ENCODE measurements at places on chromosomes 11 and 22.

GRCh38 chr11:34273099-34273498 is 84.7 kb downstream of the ABTB2 start:
- DNase-seq = no peak

DNA sequence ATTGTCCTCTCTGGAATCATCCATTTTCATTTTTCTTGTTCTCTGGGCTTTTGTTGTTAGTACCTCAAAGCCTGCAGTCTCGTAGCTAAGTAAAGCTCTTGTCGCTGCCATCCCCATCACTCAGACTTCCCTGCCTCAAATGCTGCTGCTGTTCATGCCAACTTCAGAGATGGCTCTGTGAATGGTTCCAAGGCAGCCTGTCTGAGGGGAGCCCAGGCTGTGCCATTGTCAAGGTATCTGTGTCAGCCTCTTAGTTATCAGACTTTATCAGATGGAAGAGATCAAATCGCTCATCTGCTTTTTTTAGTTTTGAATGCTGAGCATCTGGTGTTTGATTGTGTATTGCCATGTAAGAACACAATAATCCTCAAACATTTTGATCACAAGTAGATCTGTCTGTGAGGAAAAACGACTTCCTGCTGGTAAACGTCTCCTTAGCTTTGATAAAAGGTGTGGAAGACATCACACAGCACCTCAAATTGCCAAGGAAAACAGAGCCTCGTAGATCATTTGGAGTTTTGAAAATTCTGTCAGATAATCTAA is 304.2 kb upstream of the ZC3H12C start:
- no peak for DNase-seq

DNA sequence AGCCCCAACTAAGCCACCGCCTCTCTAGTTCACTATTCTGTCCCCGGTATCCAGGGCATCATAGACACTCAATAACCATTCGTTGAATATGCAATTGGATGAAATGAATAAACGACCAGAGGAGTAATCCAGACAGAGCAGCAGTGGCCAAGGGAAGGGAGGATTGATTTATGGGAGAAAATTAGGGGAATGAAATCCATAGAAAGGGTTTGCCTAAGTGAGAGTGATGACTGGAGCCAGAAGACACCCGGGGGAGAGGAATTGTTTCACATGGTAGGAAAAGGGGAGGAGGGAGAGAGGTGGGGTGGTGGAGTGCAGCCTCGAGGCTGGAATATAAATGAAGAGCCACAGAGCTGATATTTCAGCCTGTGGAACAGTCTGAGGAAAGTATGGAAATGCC is 168.2 kb downstream of the COMMD9 start:
- no peak for DNase-seq

- no peak for DNase-seq
Observed at GRCh38 chr11:105960252-105961245, 61.5 kb downstream of the MSANTD4 start.

- DNase-seq = no peak
Observed at GRCh38 chr22:37222440-37222971, 10.2 kb upstream of the SSTR3 start.

DNA sequence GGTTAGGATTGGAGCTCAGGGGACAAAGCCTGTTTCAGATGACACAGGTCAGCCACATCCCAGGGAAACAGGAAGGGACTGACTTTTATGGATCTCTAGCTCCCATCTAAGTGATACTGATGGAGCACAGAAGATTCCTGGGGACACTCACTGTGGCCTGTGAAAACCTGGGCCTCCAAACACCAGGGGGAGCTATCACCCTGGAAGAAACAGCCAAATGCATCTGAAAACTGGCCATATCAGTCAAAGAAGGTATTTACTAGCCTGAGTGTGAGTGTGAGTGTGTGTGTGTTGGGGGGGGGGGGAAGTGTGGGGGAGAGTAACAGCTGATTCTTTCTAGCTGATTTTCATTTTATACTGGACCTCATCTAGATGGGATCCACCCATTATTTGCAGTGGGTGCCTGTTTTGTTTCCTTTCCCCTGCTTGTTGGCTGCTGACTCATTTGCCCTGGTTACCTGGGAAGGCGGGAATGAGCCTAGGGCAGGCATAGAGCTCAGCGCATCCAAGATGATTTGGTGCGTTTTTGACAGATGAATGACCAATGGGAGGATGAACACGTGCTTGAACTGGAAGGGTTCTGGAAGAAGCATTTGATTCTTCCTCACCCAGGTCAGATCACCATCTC is 284.0 kb downstream of the KIRREL3 start:
- no peak for DNase-seq

- DNase-seq = no peak
Observed at GRCh38 chr11:83054904-83055380, 16.8 kb downstream of the RAB30 start.

GRCh38 chr11:2577991-2578928 is 121.5 kb downstream of the KCNQ1OT1 start:
- no peak for DNase-seq

All from bone marrow (tissue), 2 donors.